C1 segment of cervical spinal cord (tissue), 14 donors: ENCODE measurements at places on chromosomes 7 and 10.

GRCh38 chr10:85868627-85869499, 497.7 kb downstream of the GRID1 start:
- DNase-seq: no peak

GRCh38 chr10:91410638-91411371, 661 bp downstream of the HECTD2 start:
- DNase-seq: peak; percentile 51

GRCh38 chr7:74202841-74203556, 6.8 kb upstream of the LAT2 start:
- no peak for DNase-seq

DNA sequence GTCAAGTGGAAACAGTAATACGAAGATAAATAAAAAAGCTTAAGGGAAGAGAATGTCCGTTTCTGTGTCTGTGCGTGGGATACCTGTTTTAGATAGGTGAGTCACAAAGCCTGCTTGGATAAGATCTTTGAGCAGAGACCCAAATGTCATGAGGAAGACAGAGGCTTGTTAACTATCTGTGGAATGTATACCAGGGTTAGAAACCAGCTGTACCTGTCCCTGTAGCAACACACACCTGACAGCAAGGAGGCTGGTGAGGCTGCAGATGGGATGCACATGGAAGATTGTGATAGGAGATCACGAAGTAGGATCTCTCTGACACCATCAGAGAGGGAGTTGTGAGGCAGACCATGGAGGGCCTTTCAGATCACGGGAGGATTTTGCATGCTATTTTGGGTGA, 105.3 kb downstream of the ARHGAP21 start:
- DNase-seq: no peak

DNA sequence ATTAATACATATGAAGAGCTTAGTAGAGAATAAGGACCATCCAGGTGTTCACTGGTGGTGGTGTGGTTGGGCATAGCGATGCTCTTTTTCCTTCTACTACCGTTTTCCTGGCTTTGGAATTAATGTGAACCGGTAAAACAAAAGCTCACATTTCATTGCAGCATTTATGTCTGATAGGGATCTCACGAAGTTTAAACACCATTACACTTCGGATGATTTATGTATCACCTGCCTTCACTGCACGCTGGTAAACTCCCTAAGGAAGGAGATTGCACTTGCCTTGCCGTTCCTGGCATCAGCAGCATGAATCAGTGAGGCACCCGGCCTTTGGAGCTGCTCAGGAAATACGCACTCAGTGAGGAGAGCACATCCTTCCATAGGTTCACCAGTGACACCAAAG, 47.5 kb downstream of the WIPF3 start:
- DNase-seq: no peak

DNA sequence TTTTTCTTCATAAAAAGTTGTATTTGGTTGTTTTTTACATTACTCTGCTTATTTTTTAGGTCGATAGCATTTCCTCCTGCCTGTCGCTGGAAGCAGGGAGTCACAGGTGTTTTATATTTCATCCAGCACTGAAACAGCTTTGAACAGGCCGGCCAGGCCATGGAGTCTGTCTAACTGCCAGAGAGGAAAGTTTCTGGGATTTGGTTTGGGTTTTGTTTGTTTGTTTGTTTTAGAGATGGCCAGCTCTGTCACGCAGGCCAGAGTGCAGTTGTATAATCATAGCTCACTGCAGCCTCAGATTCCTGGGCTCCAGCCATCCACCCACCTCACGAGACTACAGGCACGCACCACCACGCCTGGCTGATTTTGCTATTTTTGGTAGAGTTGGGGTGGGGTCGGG, 23.4 kb downstream of the PROSER2 start:
- no peak for DNase-seq
